Ovary (tissue), 10 donors: ENCODE measurements at places on chromosomes 11 and 22. TPM values are rescaled to one million over a fixed set of nuclear protein-coding genes. Genes with fewer than 3 reads are reported as not detected.

Gene ATG2A
- total RNA-seq, result 22.2 TPM

Gene C11orf97
- 0.41 TPM for total RNA-seq

Gene RASD2
- 2.8 TPM for total RNA-seq

Gene BACE1-AS
- total RNA-seq, result 5.1 TPM

Gene LRRC75B
- total RNA-seq, result 22.1 TPM

Gene CD6
- 2.2 TPM for total RNA-seq

Gene OR8G5
- not detected for total RNA-seq

Gene OR4A15
- total RNA-seq, result not detected
